ENCODE measurements at places on chromosomes 6 and 20.

DNA sequence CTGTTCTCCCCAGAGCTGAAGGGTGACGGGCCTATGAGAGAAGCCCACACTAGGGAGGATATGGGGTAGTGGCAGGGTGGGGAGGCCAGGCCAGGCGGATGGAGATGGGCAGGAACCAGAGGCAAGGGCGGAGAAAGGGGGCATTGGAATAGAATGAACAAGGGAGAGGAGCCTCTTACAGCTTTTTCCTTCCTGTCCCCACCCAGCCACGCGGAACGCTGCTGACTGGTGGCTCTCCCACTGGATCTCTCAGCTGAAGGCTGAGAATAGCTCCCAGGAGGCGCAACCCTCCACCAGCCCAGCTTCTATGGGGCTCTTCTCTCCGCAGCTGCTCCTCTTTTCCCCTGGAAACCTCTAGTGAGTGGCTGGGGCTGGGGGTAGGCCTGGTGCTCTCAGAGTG, 10.8 kb downstream of the DLK2 start:
- DNase-seq, result no peak

GRCh38 chr6:56746767-56747504, 104.2 kb upstream of the DST start:
- DNase-seq, result peak; percentile 58

- no peak for DNase-seq
Measured at GRCh38 chr6:142279350-142280180, 22.2 kb upstream of the ADGRG6 start.

DNA sequence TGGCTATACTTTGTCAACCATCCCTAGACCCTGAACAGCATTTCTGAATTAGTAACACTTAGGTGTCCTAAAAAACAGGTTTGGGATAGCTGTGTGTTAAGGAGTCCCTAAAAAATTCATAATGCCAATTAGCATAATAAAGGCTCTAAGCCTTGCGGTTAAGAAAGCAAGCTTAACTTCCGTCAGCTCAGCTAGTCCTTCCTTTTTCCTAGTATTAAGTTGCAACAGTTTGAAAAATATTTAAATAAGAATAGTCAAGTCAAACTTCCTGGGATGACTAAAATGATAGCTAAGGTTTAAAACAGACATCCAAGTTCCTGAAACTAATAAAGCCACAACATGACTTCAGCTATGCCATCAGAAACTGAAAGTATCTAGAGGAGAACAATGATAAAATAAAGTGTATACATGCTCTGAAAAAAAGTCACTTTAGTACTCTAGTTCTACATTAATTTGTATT, 3.5 kb downstream of the AKIRIN2 start:
- DNase-seq, result no peak

- DNase-seq, result no peak
Measured at GRCh38 chr6:148932731-148933130, 185.9 kb downstream of the UST start.

DNA sequence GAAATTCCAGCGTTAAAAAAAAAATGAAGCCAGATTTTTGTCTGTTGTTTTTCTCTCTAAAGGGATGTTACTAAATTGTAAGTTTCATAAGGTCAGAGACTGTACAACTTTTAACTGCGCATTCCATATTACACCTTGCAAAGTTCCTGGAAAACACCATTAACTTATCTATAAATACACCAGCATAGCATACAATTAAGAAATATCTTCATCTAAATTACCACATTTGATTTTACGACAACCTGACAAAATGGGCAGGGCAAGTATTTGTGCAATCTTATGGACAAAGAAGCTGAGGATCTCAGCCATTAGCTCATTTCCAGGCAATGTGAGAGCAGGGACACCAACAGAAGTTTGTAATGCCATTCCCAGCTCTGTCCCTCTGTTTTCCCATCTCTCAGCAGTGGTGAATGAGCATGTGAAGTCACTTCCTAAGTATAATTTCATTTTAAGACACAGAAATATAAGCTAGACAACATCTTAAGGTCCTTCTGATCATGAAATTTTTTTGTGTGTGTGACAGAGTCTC, 12.9 kb upstream of the GCM1 start:
- DNase-seq, result no peak

DNA sequence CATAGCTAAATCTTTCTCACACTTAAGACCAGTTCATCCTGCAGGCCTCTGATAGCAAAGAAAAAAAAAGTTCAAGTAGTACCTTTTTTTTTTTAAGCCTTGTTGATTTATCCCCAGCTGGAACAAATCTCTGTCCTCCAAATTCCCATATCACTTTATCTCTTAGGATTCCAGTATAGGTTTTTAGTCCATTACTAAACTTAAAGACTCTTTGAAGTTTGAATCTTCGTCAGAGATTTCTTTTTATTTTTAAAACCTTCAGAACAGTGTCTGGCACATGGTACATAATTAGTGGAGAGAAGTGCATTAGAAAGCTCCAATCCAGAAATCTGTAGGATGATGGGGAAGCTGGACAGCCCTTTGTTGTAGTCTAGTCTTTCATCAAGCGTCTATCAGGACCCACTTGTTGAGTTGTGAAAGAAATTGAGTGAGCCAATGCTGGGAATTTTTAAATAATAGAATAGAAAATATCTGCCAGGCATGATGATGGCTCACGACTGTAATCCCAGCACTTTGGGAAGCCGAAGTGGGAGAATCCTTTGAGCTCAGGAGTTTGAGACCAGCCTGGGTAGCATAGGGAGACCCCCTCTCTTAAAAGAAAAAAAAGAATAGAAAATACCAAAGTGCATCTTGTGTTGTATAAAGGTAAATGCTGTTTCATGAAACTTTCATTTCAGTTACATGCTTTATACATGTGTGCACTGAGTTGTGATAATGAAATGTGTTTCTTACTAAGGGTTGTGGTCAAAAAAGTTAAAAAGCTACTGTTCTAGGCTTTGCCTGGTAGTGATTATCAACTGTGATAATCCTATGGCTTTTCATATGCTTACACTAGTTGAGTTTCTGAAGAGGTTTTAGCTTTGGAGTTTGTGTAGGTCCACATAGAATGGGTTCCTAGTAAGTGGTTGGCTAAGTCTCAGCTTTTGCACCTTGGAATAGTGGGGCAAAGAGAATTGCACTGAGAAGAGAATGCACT, 3.2 kb downstream of the NFYA start:
- no peak for DNase-seq

- DNase-seq, result no peak
Measured at GRCh38 chr6:138856654-138857053, 60.8 kb downstream of the ECT2L start.

GRCh38 chr6:31586599-31587281, 663 bp downstream of the LST1 start:
- no peak for DNase-seq

DNA sequence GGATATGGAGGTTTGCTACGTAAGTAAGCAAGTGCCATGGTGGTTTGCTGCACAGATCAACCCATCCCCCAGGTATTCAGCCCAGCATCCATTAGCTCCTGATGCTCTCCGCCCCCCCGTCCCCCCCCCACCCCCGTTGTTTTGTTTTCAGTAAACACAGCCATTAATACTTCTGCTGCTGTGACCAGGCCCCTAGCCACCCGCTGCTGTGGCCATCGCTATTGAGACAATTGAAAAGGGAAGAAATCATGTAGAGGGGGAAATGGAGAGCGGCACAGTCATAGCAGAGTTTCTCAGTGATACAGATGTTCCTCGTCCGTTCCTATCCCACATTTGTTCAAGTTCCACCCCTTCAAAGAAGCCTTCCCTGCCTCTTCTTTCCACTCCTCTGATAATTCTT, 24.9 kb downstream of the SLC35D3 start:
- DNase-seq, result peak; percentile 69

- DNase-seq, result no peak
Measured at GRCh38 chr6:169172456-169172855, 81.2 kb downstream of the THBS2 start.

- DNase-seq, result no peak
Measured at GRCh38 chr6:34090529-34090928, 55.4 kb downstream of the GRM4 start.

GRCh38 chr20:57389695-57390603, 1.2 kb upstream of the RBM38 start:
- peak; percentile 75 for DNase-seq

DNA sequence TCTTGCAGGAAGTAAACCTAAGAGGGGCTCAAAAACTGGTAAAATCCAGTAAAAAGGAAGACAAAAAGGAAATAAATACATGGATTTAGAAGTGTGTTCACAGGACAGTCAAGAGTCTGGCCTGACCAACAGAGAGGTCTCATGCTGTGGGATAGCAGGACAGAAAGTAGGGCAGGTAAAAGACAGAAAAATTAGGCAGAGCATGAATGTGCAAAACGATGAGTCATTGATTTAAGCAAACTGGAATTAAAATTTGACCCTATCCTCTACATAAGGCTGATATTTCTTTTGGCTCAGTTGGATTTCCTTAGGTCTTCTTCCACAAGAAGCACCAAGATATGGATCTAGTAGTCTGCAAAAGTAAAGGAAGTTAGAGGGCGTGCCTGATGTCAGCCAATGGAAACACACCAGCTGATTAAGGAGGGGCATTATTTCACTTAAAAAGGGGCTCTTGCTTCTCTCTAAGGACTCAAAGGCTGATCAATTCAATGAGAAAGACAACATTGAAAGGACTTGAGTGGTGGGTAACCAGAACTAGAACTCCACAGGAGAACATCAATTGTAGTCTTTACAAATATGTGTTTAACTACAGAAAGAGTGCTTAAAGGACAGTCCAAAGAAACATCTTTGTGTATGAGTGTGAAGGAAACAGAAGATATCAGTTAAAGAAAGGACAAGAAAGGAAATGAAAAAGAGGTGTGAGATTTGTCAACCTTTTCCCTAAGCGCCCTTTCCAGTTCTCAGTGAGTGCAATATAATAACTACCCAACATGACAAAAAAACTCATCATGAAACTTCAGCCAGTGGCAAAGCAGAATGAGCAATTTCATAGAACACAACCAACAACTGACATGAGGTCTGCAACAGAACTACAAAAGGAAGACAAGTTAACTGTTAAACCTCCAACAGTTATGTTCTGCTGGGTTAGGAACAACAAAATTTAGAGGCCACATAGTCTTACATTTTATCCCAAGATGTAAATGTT, 19.4 kb upstream of the MYB start:
- DNase-seq, result no peak

DNA sequence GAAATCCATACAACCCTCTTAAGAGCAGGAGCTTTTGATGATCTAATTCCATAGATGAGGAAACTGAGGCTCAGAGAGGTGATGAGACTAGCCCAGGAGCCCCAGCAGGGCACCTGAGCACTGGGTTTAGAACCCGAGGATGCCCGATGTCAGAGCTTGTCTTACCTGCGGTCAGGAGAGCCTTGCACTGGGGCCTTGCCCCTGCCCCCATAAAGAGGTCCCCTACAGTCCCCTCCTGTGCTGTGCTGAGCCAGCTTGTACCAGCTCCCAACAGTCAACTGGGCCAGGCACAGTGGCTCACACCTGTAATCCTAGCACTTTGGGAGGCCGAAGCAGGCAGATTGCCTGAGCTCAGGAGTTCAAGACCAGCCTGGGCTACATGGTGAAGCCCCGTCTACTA, 58.6 kb downstream of the RIPOR3 start:
- DNase-seq, result no peak

- DNase-seq, result peak; percentile 75
Measured at GRCh38 chr6:164109770-164110140, 695.2 kb downstream of the QKI start.

GRCh38 chr20:48750941-48751635, 76.7 kb downstream of the PREX1 start:
- DNase-seq, result peak; percentile 95

GRCh38 chr6:156508923-156509322, 268.3 kb upstream of the ARID1B start:
- no peak for DNase-seq

DNA sequence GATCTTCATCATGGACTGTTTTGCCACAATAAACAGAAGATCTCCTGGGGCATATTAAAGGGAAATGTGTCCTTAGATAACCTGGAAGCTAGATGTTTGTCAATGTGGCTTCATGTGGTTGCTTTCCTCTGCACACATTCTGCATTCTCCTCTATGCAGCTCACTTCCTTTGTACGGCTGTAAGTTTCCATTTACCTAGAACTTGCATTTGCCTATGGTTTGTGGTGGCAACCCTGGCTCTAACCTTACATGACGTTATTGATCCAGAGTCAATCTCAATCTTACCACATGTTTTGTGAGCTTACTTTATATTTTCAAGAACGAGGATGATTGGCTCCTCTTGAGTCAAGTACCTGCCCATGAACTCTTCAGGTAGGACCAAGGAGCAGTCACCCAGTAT, 863.1 kb downstream of the MAFB start:
- no peak for DNase-seq

DNA sequence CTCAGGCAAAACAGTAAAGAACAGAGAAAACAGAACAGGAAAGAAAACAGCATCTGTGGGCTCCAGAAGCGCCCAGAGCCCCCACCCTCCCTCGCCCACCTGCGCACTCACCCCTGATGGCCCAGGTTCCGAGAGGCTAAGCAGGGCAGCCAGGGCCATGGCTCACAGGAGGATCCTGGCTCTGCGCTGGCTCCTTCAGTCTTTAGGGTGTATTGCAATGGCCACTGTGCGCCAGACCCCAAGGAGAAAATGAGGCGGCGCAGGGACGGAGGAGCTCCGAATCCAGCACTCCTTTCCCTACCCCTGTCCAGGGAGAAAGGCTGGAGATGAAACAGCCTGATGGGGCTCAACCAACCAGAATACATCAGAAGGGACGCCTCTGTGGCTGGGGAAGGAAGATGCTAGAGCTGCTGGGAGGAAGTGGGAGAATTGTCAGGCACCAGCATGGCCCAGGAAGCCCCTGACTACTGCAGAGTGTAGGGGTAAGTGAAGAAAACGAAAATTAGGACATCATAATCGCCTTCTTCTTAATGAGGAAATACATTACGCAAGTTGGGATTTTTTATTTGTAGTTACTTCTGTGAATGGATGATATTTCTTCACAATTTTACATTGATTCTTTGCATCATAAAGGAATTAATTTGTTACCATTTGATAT, 49.0 kb downstream of the COL11A2 start:
- no peak for DNase-seq

GRCh38 chr6:165574220-165575157, 88.6 kb downstream of the PDE10A start:
- DNase-seq, result no peak

- no peak for DNase-seq
Measured at GRCh38 chr20:36179170-36179945, 24.8 kb downstream of the EPB41L1 start.

DNA sequence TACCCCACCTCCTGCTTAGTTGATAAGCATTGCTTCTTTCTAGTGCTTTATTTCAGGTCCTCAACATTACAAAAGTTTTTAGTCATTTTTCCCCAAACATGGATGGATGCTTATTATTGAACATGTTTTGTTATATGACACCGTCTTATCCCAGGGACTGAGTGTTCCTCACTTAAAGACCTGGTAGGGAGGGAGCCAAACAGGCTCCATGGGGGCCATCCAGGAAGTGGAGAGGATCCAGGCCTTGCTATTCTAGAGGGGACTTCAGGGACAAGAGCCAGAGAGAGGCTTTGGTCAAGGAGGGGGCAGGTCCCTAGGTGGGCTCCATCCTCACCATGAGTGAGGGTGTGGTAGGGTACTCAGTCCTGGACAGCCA, 7.4 kb downstream of the SLC32A1 start:
- DNase-seq, result no peak

GRCh38 chr6:157845493-157846259, 22.6 kb downstream of the SNX9 start:
- DNase-seq, result no peak

- DNase-seq, result no peak
Measured at GRCh38 chr6:28442586-28442985, 705 bp downstream of the ZSCAN23 start.

Measured in endodermal cell (in vitro differentiated cells).